ENCODE measurements at places on chromosomes 2 and 18. TPM values are rescaled to one million over a fixed set of nuclear protein-coding genes. Genes with fewer than 3 reads are reported as not detected.

Gene RIT2
- not detected for total RNA-seq

Gene TEX44
- total RNA-seq = not detected

GRCh38 chr2:149023091-149023490 is 15.4 kb upstream of the LYPD6B start:
- no peak for DNase-seq

DNA sequence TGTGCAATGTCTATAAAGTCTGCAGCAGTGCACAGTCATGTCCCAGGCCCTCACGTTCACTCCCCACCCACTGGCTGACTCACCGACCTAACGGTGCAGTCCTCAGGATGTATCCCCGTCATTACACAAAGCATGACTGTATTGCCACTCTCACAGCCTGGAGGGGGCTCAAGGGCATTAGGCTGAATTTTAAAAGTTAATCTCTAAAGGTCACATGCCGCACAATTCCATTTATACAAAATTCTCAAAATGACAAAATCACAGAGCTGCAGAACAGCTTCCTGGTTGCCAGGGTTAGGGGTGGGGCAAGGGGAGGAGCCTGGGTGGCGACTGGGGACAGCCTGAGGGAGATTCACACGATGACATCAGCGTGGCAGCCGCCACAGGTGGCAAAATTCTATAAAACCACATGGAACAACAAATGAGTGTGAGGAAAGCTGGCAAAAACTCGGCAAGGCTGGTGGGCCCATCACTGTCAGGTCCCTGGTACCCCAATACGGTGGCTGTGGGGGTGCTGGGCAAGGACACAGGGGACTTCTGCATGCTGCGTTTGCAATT is 97.6 kb downstream of the NDUFA10 start:
- peak; percentile 78 for DNase-seq

DNA sequence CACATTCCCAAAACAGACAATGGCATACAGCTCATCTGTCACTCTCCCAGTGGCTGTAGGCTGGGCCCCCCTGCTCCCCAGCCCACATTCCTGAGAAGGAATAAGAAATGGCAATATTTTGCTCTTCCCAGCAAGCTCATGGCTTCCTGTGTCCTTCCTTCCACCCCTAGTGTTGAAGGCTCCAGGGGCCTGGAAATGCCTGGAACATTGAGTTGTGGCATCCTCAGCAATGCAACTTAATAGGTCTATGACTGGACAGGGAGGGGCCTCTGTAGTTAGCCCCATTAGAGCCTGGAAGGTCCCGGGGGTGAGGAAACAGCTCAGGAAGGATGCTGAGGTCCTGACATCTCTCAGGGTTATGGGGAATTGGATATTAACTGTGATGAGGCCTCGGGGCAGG is 3.3 kb downstream of the KIF3C start:
- DNase-seq = no peak
